ENCODE measurements at places on chromosomes 13 and 19.

- DNase-seq: no peak
These were observed 803.4 kb downstream of the PCDH17 start for GRCh38 chr13:58434943-58435342.

GRCh38 chr13:44169018-44169911 lies 204.4 kb upstream of the SERP2 start:
- no peak for DNase-seq

DNA sequence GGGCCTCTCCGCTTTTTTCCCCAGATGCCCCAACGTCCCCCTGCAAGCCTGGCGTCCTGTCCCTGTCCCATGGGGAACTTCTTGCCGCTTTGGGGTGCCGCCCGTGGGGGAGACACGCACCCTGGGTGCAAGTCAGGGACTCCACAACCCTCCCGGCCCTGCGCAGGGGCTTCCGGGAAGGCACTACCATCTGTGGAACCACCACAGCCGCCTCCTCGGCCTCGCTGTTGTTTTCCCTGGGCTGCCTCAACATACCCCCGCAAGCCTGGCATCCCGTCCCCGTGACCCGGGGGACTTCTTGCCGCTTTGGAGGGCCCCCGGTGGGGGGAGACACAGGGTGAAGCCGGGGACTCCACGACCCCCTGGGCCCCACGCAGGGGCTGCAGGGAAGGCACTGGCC lies 238.4 kb downstream of the TUBA3C start:
- no peak for DNase-seq

DNA sequence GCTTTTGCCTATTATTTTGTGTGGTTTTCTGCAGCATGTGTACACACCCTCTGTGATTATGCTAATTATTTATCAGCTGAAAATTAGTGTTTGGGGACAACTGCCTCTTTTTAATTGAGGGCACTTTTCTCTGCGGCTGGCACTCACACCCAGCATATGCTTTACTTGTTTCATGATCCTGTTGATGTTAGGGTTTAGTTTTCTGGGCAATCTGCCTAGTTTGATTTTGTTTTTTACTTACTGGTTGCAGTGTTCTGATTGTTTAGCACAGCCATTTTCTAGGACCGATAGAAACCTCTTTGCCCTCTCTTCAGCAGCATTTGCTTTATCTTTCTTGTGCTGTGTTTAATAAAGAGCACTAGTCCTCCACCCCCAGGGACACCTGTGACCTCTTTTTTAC lies 161.6 kb downstream of the PAN3 start:
- DNase-seq: no peak

DNA sequence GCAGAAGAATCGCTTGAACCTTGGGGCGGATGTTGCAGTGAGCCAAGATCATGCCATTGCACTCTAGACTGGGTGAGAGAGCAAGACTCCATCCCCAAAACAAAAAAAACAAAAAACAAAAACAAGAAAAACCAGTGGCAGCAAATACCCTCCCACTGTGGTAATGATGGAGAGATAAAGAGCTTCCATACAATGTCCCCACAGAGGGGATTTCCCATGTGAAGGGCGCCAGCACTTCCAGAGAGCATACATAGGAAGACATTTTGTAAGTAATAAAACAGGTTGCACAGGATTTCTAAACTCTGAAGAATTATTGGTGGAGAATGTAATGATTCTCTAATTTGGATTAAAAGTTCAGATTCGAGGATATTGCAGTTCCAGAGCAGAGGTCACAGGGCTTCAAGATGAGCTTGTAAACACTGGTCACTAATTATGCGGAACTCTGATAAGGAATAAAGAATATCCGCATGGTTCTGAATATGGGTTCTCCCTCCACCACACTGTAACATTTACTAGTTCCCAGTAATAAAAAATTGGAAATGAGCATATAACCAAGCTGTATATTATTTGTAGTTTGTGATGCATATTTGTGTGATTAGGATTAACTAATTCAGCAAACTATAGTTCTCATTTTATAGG lies 290.1 kb upstream of the SLC10A2 start:
- no peak for DNase-seq

DNA sequence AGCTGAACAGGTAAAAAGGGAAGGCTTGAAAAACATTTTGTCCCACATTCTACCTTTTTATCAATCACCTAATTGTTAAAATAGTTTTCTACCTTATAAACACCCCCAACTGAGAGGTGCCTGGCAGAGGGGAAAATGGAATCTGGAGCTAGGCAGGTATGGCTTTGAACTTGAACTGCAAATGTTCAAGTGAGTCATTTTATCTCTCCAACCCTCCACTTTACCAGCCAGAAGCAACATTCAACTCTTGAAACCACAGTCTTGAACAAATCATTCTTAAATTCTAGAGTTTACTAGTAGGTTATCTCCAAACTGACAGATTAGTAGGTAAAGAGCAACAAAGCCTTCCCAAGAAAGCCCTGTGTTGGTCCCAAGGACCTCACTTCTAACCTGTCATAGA lies 116.9 kb downstream of the ABCC4 start:
- DNase-seq: no peak

DNA sequence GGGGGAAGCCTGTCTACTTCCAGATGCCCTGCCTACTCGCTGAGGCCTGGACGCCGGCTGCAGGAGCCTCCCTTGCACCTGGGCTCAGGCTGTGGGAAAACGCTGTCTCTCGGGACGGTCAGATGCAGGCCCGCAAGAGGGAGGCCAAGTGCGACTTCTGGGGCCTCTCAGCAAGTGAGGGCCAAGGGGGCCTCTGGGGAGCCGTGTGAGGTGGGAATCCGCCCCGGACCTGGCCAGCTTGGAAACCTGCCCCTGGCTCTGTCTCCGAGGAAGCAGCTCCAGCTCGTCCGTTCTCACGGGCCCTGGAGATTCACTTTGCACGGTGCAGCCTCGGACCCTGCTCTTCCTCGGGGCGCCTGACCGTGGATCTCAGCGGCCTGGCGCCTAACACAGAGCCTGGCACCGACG lies 11.4 kb upstream of the CRTC1 start:
- no peak for DNase-seq

GRCh38 chr13:76226941-76227340 lies 590.8 kb downstream of the LMO7 start:
- DNase-seq: no peak

DNA sequence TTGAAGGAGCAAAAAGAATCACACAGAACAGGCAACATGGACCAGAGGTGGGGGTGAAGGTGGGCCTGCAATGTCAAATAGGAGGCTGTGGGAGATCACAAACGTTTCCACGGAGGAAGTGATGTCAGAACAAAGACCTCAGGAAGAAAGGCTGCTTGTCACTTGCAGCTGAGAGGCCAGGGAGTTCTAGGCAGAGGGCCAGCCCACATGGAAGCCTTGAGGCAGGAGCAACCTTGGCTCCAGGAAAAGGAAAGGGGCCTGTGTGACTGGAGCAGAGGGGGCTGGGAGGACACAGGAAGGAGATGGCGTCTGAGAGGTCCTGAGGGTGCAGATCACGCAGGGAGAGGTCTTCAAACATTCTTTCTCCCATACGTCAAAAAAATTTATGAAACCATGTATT lies 16.3 kb downstream of the ZNF160 start:
- DNase-seq: no peak

DNA sequence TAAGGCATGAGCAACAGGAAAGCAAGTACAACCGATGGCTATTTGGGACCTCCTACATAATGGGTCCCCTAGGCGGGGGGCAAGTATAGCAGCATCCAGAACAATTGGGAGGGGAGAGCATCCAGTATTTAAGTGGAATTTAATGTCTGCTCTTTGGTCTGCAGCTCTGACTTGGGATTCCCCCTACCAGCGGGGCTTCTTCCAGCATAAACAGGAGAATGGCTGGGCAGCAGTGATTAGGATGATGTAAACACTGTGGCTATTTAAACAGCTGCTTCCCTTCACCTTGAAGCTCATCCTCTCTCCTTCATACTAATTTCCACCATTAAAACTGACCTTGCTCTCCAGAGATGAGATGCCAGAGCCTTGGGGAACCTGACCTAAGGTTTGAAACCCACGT lies 73.9 kb upstream of the OXGR1 start:
- no peak for DNase-seq

DNA sequence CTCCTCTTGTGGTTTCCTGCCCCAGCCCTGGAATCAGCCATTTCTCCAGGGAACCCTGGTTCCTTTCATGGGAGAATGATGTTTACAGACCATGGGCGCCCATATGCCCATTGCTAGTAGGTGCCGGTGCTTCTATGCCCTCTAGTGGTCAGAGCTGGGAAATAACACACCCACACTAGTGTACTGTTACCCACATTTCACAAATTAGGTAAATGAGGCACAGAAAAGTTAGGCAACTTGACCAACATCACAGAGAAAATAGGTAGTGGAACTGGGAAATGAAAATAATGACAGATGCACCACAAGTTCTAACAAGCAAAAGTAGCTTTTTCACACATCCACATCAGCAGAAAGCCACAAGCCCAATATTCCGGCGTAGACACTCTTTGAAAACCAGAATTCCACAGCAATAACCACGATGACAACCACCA lies 1.3 kb upstream of the CEACAM3 start:
- DNase-seq: peak; percentile 98

GRCh38 chr19:49538643-49539042 lies 10.8 kb downstream of the RCN3 start:
- no peak for DNase-seq

DNA sequence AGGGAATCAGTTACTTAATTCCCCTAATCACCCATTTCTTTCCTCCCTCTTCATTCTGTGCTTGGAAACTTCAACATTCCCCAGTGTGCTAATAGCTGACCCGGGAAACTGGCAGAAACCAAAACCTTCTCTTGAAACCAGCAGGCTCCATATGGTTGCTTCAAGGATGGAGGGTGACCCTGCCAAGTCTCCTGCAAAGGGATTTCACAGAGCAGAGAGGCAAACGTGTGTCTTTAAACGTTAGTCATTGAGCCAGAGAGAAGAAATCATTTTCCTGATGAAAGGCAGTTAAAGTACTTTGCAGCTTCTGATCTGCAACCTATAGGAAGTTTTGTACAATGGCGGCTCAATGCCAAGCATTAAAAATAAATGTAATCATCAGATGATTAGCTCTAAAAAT lies 220.9 kb downstream of the POU4F1 start:
- no peak for DNase-seq

GRCh38 chr19:22882797-22883196 lies 50.7 kb downstream of the ZNF723 start:
- DNase-seq: peak; percentile 61

GRCh38 chr19:28632371-28633080 lies 580.4 kb downstream of the UQCRFS1 start:
- no peak for DNase-seq

DNA sequence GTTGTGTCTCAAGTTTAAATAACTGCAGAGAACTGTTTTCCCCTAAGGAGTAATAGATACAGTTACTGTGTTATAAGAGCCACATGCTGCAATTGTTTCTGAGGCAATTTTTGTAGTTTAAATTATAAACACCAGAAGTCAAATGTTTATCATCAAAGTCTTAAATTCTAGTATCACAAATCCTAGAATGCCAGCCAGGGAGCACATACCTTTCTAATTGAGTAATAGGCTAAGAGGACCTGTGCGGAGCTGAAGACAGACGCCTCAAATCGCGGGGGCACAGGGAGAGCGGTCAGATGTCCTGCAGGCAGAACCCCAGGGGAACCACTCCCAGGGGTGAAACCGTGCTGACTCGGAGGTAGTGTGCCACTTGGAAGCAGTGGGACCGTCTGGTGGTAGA lies 65.2 kb upstream of the TNFRSF19 start:
- no peak for DNase-seq

- DNase-seq: no peak
These were observed 305.0 kb downstream of the EFNB2 start for GRCh38 chr13:106230450-106230849.

GRCh38 chr19:16435238-16435917 lies 36.4 kb downstream of the EPS15L1 start:
- no peak for DNase-seq

- DNase-seq: no peak
These were observed 472.2 kb downstream of the TDRD3 start for GRCh38 chr13:60869225-60869624.

- DNase-seq: no peak
These were observed 175.7 kb downstream of the FGF9 start for GRCh38 chr13:21846605-21847004.

DNA sequence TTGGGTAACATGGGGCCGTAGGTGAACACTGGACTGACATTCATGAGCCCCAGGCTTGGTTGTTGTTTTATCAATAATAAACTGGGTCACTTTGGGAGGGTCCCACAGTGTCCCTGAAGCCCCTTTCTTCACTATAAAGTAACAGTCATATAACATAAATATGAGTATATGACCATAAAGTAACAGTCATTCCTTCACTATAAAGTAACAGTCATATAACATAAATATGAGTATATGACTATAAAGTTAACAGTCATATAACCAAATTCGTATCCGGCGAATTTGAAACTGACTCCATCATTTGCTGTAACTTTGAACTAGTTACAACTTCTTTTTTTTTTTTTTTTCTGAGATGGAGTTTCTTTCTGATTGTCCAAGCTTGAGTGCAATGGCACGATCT lies 210.3 kb downstream of the KATNAL1 start:
- no peak for DNase-seq

DNA sequence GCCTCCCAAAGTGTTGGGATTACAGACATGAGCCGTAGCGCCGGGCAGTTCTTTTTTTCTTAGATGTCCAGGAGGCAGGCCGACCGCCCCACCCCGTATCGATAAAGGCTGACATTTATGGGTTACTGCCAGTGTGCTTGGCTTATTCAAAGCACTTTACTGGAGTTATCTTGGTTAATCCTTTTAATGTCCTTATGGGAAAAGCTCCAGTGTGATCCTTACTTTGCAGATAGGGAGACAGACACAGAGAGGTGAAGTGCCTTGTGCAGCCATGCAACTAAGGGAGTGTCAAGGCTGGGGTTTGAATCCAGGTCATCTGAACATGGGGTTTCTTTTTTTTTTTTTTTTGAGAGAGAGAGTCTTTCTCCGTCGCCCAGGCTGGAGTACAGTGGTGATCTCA lies 19.2 kb downstream of the NCAN start:
- no peak for DNase-seq

- DNase-seq: no peak
These were observed 109.5 kb downstream of the ZNF675 start for GRCh38 chr19:23577501-23577900.

DNA sequence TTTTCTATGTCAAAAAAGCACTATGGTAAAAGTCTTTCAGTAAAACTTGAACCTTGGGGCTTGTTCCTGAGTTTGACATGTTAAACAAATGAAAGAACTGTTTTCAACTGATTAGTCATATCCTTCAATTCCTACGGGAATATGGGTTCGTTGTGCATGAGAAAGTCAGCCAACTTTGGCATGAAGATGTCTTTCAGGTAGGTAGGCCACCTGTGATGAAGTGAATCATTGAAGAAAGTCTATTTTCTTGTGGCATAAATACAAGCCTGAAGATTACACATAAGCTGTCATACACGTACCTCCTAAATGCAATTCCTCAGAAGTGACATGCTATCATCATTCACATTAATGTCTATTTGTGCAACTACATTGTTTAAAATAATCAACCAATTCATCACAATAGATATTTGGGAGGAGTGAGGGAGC lies 513.0 kb downstream of the IRS2 start:
- no peak for DNase-seq

DNA sequence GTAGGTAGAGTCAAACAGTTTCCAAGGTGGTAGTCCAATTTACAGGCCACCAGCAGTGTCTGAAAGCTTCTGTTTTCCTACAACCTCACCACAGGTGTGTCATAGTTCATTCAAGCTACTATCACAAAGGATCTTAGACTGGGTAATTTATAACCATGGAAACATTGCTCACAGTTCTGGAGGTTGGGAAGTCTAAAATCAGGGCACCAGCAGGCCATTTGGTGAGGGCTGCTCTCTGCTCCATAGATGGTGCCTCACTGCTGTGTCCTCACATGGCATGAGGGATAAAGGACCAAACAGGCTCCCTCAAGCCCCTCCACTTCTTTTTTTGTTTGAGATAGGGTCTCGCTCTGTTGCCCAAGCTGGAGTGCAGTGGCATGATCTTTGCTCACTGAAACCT lies 60.6 kb downstream of the ING1 start:
- no peak for DNase-seq

Measured in MV-4-11 (cell line).